ENCODE measurements at places on chromosomes 12 and 14. TPM values are rescaled to one million over a fixed set of nuclear protein-coding genes. Genes with fewer than 3 reads are reported as not detected.

DNA sequence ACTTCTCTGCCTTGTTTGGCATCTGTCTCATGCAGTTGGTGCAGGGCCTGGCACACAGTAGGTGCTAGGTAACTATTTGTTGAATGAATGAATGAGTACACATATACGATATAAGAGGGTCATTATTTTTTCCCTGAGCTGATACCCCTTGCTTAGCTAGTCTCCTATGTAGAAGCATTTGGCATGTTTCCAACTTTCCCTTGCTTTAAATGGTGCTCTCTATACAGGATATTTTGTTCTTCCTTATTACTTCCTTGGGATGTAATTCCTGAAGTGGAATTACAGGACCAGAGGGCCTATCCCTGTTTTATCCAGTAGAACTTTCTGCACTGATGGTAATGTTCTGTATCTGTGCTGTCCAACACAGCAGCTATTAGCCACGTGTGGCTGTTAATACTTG lies 250.1 kb upstream of the PWP1 start:
- no peak overlapping the region for H3K27ac ChIP-seq
- H3K4me1 ChIP-seq: no peaks in the 10 kb centered on the region
- no peaks in the 10 kb centered on the region for H3K36me3 ChIP-seq
- DNase-seq: no peak
- no peak overlapping the region for H3K4me3 ChIP-seq

GRCh38 chr14:50533241-50533705 lies 904 bp upstream of the MAP4K5 start:
- no peak overlapping the region for H3K4me3 ChIP-seq
- DNase-seq: no peak
- no peaks in the 10 kb centered on the region for H3K36me3 ChIP-seq
- no peak overlapping the region for H3K27ac ChIP-seq
- H3K4me1 ChIP-seq: peaks cover 30% of the 10 kb centered on the region

GRCh38 chr12:77031745-77032144 lies 33.6 kb downstream of the E2F7 start:
- DNase-seq: no peak
- H3K4me1 ChIP-seq: no peaks in the 10 kb centered on the region
- H3K36me3 ChIP-seq: peaks cover 11% of the 10 kb centered on the region
- H3K27me3 ChIP-seq: no peaks in the 10 kb centered on the region
- H3K4me3 ChIP-seq: no peak overlapping the region

DNA sequence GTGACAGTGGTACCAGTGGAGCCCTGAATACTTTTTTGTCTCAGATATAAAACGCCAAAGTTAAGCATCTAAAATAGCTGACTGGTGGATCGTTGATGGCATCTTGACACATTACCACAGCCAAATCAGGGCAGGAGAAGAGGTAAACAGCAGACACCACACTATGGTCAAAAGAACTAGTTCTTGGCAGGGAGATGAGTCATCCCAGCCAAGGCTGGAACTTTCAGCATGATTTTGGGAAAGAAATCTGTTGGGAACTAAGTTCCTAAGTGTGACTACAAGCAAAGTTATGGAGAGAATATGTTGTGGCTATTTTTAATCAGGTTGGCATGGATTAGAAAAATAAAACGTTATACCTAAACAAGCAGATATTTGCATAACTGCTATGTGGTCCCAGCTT lies 36.9 kb downstream of the LGR5 start:
- no peaks in the 10 kb centered on the region for H3K36me3 ChIP-seq
- H3K4me3 ChIP-seq: no peak overlapping the region
- DNase-seq: no peak
- no peak overlapping the region for H3K27ac ChIP-seq
- H3K27me3 ChIP-seq: peaks cover 2% of the 10 kb centered on the region

- H3K36me3 ChIP-seq: no peaks in the 10 kb centered on the region
- H3K4me1 ChIP-seq: no peaks in the 10 kb centered on the region
- no peak overlapping the region for H3K4me3 ChIP-seq
- DNase-seq: no peak
- H3K27ac ChIP-seq: no peak overlapping the region
These were observed 5.4 kb downstream of the PLEKHH1 start for GRCh38 chr14:67538501-67538900.

DNA sequence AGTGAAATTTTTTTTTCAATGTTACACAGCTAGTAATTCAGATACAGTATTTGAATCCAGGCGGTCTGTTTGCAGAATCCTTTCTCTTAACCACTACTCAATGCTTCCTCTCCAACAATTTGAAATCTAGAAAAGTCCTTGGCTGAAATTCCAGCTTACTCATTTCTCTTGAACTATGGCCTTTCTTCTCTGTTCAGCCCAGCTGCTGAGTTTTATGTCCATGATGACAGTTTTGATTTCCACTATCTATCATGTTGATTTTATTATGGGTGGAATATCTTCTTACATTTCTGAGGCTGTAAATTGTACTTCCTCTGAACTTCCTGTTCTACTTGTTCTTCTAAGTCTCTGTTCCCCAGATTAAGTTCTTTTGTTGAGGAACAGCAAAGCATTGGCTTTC lies 315.3 kb downstream of the DIO2 start:
- no peaks in the 10 kb centered on the region for H3K36me3 ChIP-seq
- H3K4me1 ChIP-seq: no peaks in the 10 kb centered on the region
- no peak for DNase-seq
- H3K27me3 ChIP-seq: no peaks in the 10 kb centered on the region
- no peak overlapping the region for H3K4me3 ChIP-seq
- H3K27ac ChIP-seq: no peak overlapping the region

DNA sequence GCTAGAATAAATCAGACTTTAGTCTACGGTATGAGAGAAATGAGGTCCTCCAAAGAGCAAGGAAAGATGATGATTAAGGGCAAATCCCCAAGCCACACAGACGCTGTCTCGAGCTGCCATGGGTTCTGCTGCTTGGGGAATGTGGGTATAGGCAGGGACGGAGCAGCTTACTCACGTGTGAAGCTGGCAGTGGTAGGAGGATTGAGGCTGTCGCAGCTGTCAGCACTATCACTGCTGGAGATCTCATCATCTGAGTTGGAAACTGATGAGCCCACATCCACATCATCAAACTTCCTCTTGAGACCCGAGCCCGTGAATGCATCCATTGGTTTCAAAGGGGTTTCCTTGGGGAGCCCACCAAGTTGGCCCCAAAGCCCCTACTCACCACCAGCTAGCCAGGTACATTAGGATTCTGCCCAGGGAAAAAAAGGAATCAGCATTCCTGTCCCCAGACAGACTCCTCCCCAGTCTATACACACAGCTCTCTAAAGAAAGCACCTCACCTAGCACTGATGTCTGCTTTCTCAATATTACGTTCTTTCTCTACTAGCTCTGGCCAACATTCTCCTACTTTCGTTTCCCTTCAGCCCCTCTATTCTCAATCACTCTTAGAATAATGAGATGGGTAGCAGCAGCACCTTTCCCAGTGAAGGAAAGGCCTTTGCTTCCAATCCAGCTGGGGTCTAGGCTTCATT lies 7.0 kb downstream of the CSRNP2 start:
- H3K27me3 ChIP-seq: no peaks in the 10 kb centered on the region
- peaks cover 9% of the 10 kb centered on the region for H3K4me1 ChIP-seq
- peaks cover 13% of the 10 kb centered on the region for H3K36me3 ChIP-seq

ACSS3 gene
- total RNA-seq: 85.5 TPM

PKP2 gene
- total RNA-seq: 4.5 TPM

IFNG gene
- 0.40 TPM for total RNA-seq

SLC8A3 gene
- total RNA-seq: 3.7 TPM
